ENCODE measurements at places on chromosomes 13 and 19. TPM values are rescaled to one million over a fixed set of nuclear protein-coding genes. Genes with fewer than 3 reads are reported as not detected.

The PCDH8 gene
- total RNA-seq, result 0.15 TPM

The ZNF85 gene
- total RNA-seq, result 2.4 TPM

The CYP2B6 gene
- total RNA-seq, result 4.6 TPM

- H3K4me3 ChIP-seq, result peak overlapping the region; percentile 77
- peak overlapping the region; percentile 89 for H3K27ac ChIP-seq
- H3K36me3 ChIP-seq, result no peaks in the 10 kb centered on the region
- DNase-seq, result no peak
Observed at GRCh38 chr19:3969435-3970312, 1.2 kb downstream of the DAPK3 start.

- H3K27ac ChIP-seq, result peak overlapping the region; percentile 79
- peak overlapping the region; percentile 25 for H3K4me3 ChIP-seq
- DNase-seq, result peak; percentile 74
- peaks cover 7% of the 10 kb centered on the region for H3K4me1 ChIP-seq
- no peaks in the 10 kb centered on the region for H3K27me3 ChIP-seq
Observed at GRCh38 chr19:13026462-13027370, 31.4 kb downstream of the NFIX start.

- no peaks in the 10 kb centered on the region for H3K27me3 ChIP-seq
- H3K36me3 ChIP-seq, result no peaks in the 10 kb centered on the region
- no peak for DNase-seq
Observed at GRCh38 chr13:50919277-50919676, 9.7 kb downstream of the RNASEH2B start.

- H3K27ac ChIP-seq, result no peak overlapping the region
- H3K4me3 ChIP-seq, result no peak overlapping the region
- no peaks in the 10 kb centered on the region for H3K4me1 ChIP-seq
- no peak for DNase-seq
Observed at GRCh38 chr19:2529473-2529918, 53.6 kb downstream of the GADD45B start.

DNA sequence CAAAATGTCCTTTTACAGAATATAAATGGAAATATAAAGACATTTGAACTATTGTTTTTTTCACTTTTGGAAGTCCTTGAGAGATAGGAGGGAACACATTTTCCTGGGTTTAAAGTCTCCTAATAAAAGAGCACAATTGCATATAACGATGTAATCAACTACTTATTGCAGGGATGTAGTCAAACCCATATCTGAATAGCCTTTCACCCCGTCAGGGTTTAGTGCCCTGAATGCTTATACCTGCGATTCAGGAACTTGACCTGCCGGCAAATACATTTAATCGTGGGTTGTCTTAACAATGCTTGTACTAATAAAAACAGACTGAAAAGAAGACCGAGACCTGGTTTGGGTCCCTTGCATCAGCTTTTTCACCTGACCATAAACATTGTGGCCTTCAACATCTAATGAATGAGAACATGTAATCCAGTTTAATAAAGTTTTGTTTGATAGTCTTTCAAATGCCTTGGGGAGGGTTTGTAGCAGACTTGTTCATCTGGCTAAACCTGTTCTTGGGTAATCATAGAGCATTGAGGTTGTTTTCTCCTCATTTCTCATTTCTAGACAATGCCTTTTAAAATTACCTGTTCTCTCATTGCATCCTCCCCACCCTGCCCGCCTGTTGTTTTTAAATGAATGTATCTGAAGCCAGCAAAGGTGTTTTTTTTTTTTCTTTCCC, 7.0 kb downstream of the KLF5 start:
- H3K36me3 ChIP-seq, result no peaks in the 10 kb centered on the region
- no peaks in the 10 kb centered on the region for H3K27me3 ChIP-seq
- DNase-seq, result peak; percentile 66
- no peaks in the 10 kb centered on the region for H3K4me1 ChIP-seq
- peak overlapping the region; percentile 72 for H3K27ac ChIP-seq
- peak overlapping the region; percentile 77 for H3K4me3 ChIP-seq

DNA sequence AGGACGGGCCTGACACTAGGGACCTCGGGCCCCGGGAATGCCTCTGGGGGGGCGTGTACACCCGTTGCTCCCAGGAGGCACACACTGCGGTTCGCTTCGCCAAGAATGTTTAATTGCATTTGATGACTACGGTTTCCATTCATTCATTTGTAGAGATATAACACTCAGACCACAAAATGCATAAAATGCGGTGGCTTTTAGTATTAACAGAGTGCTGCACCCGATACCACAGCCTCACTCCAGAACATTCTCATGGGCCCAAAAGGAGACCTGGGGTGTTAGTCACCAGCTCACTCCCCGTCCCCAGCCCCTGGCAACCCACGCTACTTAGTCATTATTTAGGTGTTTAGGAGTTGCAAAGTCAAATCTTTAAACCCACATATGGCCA, 21.8 kb downstream of the HCN2 start:
- DNase-seq, result no peak
- H3K27ac ChIP-seq, result no peak overlapping the region
- no peaks in the 10 kb centered on the region for H3K36me3 ChIP-seq
- H3K4me1 ChIP-seq, result no peaks in the 10 kb centered on the region
- peaks cover 28% of the 10 kb centered on the region for H3K27me3 ChIP-seq

DNA sequence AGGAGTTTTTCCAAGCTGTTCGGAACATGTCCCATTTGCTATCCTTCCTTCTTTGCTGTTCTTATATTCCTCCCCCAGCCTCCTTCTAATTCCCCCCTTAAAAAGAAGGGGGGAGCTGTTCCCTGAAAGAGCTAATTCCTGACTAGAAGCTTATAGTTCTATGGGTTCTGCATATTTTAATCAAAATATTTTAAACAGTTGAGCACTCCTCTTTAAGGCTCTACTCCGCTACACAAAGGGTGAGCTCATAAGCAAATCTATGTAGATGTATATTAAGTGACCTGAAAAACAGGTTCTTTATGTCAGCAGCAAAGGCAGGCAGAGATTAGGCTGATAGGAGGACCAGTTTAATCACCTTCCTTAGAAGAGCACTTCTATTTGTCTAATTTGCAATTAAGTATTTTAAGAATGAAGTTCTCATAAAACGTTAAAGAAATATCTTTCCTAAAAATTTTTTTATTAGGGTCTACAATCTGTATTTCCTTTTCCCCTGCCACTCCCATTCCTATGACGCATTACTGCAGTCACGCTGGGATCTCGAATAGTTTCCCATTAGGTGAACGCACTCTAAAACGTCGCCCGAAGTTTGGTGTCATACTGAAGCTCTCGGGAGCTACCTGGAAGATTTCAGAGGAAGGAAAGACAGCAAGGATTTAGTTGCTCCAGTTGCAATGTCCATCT, 5.2 kb downstream of the EFNB2 start:
- H3K4me1 ChIP-seq, result no peaks in the 10 kb centered on the region
- H3K27me3 ChIP-seq, result no peaks in the 10 kb centered on the region
- no peak overlapping the region for H3K27ac ChIP-seq
- no peaks in the 10 kb centered on the region for H3K36me3 ChIP-seq

DNA sequence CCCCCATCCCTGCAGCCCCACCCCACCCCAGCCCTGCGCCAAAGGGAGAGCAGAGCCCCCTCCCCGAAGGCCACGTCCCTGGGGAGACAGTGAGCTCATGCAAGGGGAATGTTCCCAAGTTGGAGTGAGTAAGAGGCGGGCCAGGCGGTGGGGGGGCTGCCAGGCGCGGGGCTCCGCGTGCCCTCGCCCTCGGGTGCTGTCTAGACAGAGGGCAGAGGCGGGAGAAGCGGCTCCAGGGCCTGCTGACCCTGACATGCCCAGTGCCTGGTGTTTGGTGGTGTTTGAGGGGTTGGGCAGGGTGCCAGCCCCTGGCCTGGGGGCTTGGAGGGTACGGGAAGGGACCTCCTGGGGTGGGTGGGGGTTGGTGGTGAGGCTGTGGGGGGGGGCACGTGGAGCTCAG, 1.0 kb downstream of the FSTL3 start:
- H3K36me3 ChIP-seq, result no peaks in the 10 kb centered on the region
- peak overlapping the region; percentile 36 for H3K4me3 ChIP-seq
- DNase-seq, result peak; percentile 57
- H3K4me1 ChIP-seq, result no peaks in the 10 kb centered on the region

DNA sequence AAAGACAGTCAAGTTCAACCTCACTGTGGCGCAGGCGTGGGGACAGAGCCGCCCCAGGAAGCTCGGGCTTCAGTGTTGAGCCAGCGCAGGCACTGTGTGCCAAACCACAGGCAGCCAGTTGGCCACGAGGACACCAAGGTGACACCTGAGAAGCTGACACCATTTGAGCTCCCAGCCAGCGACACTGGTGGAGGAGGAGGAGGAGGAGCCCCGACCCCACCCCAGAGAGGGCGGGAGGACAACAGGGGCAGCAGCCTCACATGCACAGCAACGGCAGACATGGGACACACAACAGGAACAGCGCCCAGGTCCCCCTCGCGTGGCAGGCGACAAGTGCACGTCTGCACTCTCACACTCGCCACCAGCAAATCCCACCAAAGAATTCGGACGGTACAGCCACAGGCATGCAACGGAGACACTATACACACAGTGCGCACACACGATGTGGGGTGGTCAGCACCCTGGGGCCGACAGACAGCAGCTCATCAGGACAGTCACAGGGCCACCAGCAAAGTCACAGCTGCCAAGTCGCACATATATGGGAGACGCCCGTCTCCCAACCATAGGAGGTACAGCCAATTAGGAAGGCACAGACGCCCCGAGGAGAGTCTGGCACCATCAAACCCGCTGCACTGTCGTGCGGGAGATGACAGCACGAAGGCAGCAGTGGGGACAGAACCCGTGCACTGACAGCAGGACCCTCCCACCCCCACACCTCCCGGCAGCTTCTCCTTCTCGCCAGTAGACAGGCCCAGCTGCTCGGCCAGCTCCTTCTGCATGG, 3.4 kb downstream of the EIF3G start:
- no peaks in the 10 kb centered on the region for H3K27me3 ChIP-seq
- H3K27ac ChIP-seq, result no peak overlapping the region
- no peaks in the 10 kb centered on the region for H3K4me1 ChIP-seq
- no peak overlapping the region for H3K4me3 ChIP-seq

- H3K4me1 ChIP-seq, result no peaks in the 10 kb centered on the region
- no peaks in the 10 kb centered on the region for H3K36me3 ChIP-seq
- H3K27me3 ChIP-seq, result no peaks in the 10 kb centered on the region
- no peak overlapping the region for H3K4me3 ChIP-seq
- no peak for DNase-seq
Observed at GRCh38 chr19:35789195-35789977, 14.0 kb downstream of the ARHGAP33 start.

GRCh38 chr13:93762708-93763426, 536.3 kb downstream of the GPC6 start:
- no peak overlapping the region for H3K27ac ChIP-seq
- no peaks in the 10 kb centered on the region for H3K36me3 ChIP-seq
- H3K27me3 ChIP-seq, result no peaks in the 10 kb centered on the region

- no peak overlapping the region for H3K4me3 ChIP-seq
- H3K36me3 ChIP-seq, result no peaks in the 10 kb centered on the region
- DNase-seq, result no peak
- H3K27me3 ChIP-seq, result no peaks in the 10 kb centered on the region
Observed at GRCh38 chr13:103443604-103444003, 377.4 kb upstream of the SLC10A2 start.

DNA sequence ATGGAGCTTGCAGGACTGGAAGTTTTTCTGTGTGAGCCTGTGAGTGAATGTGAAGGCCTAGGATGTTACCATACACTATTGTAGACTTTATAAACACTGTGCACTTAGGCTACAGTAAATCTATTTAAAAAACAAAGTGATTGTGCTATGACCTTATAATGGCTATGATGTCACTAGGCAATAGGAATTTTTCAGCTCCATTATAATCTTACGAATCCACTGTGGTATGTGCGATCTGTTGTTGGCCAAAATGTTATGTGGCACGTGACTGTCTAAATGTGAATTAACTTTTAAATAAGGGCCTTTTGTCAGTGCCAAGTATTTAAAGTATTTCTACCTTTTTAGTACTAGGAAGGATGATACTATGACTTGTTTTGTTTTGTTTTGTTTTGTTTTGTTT, 54.9 kb downstream of the DPY19L3 start:
- H3K36me3 ChIP-seq, result no peaks in the 10 kb centered on the region
- no peaks in the 10 kb centered on the region for H3K4me1 ChIP-seq
- H3K27me3 ChIP-seq, result no peaks in the 10 kb centered on the region
- H3K27ac ChIP-seq, result no peak overlapping the region
- no peak overlapping the region for H3K4me3 ChIP-seq

GRCh38 chr13:89520468-89520867, 1827.0 kb upstream of the MIR17HG start:
- H3K4me3 ChIP-seq, result no peak overlapping the region
- no peak for DNase-seq
- no peaks in the 10 kb centered on the region for H3K27me3 ChIP-seq
- H3K36me3 ChIP-seq, result no peaks in the 10 kb centered on the region
- H3K4me1 ChIP-seq, result no peaks in the 10 kb centered on the region

GRCh38 chr13:97214921-97215320, 7.2 kb upstream of the MBNL2 start:
- H3K36me3 ChIP-seq, result no peaks in the 10 kb centered on the region
- H3K27ac ChIP-seq, result no peak overlapping the region
- no peaks in the 10 kb centered on the region for H3K27me3 ChIP-seq
- H3K4me1 ChIP-seq, result no peaks in the 10 kb centered on the region
- no peak for DNase-seq

- no peaks in the 10 kb centered on the region for H3K36me3 ChIP-seq
- no peaks in the 10 kb centered on the region for H3K27me3 ChIP-seq
- DNase-seq, result no peak
- H3K27ac ChIP-seq, result no peak overlapping the region
- H3K4me3 ChIP-seq, result no peak overlapping the region
Observed at GRCh38 chr13:84563611-84564010, 681.3 kb upstream of the SLITRK1 start.

DNA sequence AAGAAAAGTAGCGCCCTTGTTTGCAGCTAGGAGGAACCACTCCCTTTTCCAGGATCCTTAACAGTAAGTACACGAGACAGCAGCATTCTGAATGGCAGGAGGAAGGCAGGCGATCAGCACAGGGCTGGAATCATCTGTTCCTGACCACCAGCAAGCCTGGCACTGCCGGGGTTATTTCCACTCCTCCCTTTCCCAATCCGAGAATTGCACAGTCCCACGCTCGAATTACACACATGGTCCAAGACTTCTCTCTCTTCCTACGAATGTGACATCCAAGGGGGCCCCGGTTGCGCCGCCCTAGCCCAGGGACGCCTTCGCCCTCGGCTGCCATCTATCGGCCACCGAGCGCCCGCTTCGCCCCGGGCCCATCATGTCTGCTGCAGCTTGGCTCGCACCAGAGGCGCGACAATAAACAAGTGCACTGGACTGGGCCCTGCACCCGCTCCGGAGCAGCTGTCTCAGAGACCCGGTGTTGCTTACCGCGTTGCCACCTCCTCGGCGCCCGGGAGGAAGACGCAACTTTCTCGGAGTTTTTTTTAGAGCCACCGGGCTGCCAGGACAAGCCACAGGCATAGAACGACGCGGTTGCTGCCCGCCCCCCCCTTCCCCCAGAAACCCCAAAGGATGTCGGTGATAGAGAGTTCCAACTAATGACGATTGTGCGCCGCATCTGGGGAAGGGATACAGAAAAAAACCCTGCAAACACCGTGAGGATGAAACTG, at the start of gene SLITRK5:
Gene SLITRK5 (plus strand): TSS at position 341 of the 722 bp plus-strand sequence. CDS start 4,018 bp downstream, outside the sequence.
- no peaks in the 10 kb centered on the region for H3K36me3 ChIP-seq
- H3K4me1 ChIP-seq, result peaks cover 7% of the 10 kb centered on the region
- peak within 1 kb of the TSS; percentile 39 for H3K4me3 ChIP-seq

Data from colonic mucosa (tissue), 4 donors.